ENCODE measurements at places on chromosomes 4 and X.

- no peak for DNase-seq
Observed at GRCh38 chrX:49101629-49101984, 21.9 kb upstream of the WDR45 start.

DNA sequence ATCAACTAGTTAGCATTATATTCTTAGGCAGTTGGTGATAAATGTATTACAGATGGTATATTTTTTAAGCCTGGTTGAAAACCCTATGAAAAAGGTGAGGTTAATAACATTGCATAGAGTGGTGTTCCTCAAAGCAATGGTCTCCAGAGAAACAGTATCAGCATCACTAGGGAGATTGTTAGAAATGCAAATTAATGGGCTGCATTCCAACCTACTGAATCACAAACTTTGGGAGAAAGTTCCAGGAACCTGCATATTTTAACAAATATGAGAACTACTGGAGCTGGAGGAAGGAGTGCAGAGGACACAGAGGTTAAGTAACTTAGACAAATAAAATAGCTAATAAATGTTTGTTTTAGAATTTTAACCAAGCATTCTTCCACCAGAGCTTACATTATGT lies 166.9 kb upstream of the PCDH10 start:
- no peak for DNase-seq

- no peak for DNase-seq
Observed at GRCh38 chrX:99242001-99242400, 1168.1 kb downstream of the PCDH19 start.

DNA sequence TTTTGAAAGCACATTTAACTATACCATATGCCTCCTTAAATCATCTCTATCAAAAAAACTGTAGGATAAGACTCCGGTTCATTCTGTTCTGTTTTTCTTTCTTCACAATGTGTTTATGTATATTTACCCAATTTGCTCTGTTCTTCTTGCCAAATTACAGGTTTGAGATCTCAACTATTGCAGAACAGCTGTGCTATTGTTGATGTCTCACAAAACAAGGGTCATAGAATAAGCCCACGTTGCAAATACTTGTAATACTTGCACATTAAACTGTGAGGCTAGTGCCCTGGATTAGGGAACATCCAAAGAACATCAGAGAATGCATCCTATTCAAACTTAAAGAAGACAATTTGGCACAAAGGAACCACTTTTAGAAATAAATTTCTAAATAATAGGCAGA lies 45.4 kb downstream of the ANTXR2 start:
- no peak for DNase-seq

DNA sequence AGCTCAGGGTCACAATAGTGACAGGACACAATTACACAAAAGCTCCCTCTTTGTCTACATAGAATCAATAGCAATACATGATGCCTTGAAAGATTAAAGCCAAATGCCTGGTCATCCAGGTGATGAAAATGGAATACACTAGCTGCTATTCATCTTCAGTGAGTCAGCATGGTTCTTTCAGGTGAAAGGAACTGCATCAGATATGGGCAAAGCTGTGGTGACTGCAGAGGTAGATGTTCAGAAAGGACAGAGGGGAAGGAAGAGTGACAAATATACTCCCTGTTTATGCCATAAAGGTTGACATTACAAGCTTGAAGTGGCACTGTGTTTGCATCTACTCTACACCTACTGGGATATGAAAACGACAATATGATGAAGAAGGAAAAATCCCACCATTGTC lies 20.0 kb upstream of the FTHL17 start:
- DNase-seq = no peak

GRCh38 chr4:79917246-79917645 lies 155.8 kb downstream of the ANTXR2 start:
- peak; percentile 42 for DNase-seq

DNA sequence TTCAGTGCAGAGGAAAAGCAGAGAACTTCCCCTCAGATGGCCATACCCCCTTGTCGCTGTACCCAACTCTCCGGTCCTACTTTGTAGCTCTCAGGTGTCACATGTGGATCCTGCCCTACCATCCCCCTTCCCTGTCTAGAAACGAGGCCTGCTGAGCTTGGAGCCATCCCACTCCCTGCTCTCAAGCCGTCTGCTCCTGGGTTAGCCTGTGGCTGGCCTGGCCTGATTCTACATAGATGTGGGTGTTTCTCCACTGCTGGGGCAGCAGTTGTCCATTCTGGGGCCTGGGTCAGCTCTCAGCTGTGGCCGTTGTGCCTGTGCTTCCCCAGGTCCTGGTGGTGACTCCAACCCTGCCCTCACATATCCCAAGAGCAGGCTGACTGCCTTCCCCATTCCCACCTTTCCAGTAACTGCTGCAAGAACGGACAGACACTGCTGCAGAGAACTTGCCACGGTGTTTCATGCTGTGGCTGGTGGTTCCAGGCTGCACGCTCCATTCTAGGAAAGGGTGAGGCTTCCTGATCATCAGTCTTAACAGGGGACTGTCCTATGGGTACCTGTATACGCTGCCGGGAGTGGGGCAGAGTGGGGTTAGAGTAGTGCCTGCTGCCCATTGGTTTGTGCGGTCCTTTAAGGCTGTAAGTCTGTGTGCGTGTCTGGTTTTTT lies 3.6 kb downstream of the IL9R start:
- no peak for DNase-seq

- DNase-seq = no peak
Observed at GRCh38 chr4:136562834-136563233, 969.5 kb downstream of the PCDH18 start.

- DNase-seq = no peak
Observed at GRCh38 chr4:13984991-13985800, 357.7 kb upstream of the BOD1L1 start.

DNA sequence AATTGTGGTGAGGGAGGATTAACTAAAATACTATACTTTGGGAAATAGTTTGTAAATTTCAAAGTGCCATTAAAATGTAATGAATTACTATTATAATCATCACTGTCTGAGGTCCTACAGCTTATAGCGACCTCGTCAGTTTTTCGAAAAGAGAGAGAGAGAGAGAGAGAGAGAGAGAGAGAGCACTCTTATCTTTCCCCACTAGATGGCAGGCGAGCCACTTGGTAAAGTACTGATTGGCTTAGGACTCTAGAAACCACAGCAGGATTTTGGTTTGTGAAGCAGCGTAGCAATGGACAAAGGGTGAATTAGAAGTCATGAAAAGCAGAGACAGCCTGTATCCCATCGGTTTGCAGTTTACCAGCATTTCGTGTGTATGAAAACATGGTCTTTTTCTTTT lies 52.5 kb downstream of the LINC00632 start:
- no peak for DNase-seq

- DNase-seq = no peak
Observed at GRCh38 chr4:20256381-20256881, 4.7 kb downstream of the SLIT2 start.

DNA sequence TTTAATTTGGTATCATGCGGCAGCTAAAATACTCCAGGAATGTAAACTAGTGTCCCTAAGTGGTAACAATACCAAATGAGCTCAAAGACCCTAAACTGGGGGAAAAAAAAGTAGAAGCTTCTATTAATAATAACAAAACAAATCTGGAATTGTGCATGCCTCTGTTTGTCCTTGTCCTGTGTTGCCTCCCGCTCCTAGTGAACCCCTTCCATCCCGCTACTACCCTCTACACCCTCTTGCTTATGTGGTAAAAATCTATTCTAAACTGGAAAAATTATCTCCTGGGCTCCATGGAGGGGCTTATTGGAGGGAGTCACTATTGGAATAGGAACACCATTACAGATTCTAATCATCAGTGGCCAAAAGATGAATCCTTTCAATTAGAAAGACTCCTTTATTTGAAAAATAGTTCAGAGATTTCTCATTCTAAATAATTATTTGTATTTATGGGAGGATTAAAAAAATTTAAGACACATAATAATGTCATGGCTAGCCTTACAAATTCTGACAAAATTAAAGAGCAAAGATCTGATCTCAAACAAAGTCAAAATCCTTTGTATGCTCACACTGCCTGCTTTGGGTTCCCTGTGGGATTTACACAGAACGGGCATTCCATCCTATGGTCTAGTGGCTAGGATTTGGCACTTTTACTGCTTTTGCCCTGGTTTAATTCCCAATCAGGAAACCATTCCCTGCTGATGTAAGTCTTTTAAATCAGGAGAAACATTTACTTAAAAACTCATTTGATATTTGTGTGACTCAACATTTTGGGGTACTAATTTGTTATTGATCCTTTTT lies 34.7 kb upstream of the FMR1 start:
- DNase-seq = no peak

- no peak for DNase-seq
Observed at GRCh38 chr4:90537491-90537890, 410.3 kb downstream of the CCSER1 start.

DNA sequence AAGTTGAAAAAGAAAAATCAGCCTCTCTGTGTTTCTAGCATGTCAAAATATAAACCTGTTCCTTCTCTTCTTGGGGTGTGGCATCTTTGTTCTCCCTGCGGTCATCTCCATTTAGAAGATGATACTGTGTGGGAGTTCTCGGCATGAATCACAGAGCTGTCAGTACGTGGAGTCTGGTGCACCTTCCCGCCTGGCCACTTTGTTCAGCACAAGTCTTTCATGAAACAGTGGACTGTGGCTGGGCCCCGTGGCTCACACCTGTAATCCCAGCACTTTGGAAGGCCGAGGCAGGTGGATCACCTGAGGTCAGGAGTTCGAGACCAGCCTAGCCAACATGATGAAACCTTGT lies 166.5 kb downstream of the MAML3 start:
- no peak for DNase-seq

DNA sequence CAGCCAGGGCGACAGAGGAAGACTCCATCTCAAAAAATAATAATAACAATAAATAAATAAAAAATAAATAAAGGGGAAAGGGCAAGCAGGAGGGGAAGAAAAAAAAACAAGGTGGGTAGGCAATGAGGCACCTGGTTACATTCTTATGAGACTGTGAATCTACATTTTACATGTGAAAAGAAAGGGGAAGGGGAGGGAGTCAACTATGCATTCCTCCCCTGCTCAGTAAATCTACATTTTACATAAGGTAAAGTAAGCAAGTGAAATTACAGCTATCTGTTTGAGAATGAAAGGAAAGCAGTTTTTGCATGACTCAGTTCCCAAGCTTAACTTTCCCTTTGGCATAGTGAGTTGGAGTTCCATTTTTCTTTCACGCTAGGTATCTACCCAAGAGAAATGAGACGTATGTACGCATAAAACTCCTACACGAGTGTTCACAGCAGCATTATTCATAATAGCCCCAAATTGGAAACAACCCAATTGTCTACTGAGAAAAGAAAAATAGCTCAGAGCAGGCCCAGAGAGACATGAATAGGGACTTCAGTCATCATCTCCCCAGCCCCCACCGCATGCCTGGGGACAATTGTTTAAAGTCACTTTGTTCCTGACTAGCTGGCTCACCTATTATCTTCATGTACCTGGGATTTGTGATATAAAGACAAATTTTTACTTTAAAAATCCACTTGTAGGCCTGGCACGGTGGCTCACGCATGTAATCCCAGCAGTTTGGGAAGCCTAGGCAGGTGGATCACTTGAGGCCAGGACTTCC lies 52.4 kb downstream of the DDX3X start:
- no peak for DNase-seq

DNA sequence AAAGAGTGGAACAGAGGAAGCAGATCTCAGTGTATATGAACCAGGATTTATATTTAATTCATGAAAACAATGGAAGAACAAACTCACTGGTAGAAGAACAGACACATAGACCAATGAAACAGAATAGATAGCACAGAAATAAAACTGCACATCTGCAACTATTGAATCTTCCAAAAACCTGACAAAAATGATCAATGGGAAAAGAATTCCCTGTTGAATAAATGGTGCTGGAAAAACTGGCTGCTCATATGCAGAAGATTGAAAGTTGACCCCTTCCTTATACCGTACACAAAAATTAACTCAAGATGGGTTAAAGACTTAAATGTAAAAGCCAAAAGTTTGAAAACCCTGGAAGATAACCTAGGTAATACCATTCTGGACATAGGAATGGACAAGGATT lies 391.0 kb downstream of the MAGEB5 start:
- no peak for DNase-seq

DNA sequence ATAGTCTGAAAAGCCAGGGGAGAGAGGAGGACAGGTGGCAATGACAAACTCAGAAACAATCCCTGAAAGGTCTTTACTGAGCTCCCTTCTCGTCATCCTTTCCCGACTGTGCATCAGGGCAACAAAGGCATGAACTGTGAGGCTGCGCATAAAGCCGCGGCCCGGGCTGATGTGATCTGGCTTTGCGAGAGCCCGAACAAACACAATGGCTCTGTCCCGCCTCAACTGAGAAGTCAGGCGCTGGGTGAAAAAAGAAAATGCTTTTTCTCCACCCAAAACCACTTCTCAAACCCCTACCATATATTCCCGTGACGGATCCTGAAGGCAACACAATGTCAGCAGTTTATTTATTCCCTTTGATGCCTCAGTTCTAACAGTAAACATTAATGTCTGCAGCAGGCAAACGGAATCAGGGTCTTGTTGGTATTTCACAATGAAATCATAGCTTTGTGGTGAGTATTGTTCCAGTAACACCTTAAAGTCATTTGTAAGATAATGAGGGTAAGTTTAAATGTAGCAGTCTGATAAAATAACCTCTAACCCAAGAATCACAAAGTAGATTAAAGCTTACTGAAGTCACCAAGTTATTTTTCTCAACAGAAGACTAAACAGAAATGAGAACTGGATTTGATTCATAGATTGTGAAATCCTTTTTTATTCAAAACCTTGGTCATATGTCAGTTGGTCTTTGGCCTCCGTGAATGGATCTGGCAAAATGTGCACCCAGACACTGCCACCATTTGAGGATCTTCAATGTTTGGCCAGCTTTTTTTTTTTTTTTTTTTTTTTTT lies 67.4 kb downstream of the APBB2 start:
- DNase-seq = no peak

DNA sequence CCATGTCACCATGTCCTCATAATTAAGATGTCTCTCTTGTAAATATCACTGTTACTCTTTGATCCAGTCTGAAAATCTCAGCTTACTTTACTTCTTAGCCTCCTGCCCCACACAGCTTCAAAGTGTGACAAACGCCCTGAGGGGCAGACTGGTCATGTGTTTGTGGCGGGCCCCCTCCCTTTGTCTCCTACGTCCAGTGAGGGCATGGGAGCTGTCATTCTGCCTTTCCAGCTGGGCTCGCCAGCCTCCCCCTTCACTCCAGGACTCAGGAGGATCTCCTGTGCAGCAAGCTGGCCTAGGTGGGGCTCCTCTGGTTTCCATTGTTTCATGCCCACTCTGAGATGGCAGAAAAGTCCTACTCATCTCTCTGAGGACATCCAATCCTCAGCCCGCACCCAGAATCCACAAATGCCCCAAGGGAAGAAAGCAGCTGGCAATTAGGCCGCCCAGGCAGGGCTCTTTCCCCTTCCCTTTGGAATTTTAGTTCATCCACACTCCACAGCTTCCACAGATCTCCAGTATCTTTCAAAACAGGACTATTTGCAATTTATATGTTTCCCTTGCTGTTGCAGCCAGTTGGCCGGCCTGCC lies 86.4 kb upstream of the C4orf50 start:
- DNase-seq = no peak

GRCh38 chrX:134969726-134970125 lies 21.1 kb upstream of the SMIM10 start:
- DNase-seq = no peak

DNA sequence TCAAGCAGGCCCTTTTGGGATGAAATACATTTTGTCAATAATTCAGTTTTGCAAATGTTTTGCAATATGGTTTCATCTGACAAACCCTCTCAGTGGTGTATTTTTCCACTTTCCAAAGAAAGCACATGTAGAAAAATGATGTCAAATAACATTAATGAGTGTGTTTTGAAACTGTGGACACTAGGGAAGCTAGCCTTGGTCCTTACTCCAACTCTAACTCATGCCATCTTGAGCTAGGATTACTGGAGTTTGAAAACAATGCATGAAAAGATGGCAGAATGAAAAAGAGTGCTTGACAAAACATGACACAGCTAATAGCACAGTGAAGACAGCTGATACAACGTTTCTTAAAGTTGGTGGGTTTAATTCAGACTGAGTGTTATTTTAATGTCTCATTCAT lies 41.4 kb downstream of the HAND2 start:
- no peak for DNase-seq
